Brain microvascular endothelial cell (primary cell): ENCODE measurements at places on chromosomes 3 and 15.

- peak; percentile 72 for DNase-seq
Measured at GRCh38 chr3:71129611-71130431, 453.7 kb downstream of the FOXP1 start.

DNA sequence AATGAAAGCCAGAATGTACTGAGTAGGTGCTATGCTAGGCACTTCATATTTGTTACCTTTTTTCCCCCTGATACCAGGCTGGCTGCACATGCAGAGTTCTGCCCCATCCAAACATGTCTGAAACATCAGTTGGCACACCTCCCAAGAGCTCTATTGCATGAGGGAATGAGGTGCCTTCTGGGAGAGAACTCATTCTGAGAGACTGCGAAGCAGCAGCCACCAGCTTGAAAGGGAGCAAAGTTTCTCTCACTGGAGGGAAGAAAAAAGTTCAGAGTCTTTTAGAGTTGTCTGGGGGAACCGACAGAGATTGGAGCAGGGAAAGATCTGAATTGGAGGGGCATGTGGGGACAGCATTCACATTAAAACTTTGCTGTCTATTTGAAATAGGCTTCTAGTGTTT is 84.1 kb downstream of the AGBL1 start:
- DNase-seq = no peak

GRCh38 chr3:58657036-58657520 is 9.5 kb downstream of the FAM3D start:
- DNase-seq = no peak

DNA sequence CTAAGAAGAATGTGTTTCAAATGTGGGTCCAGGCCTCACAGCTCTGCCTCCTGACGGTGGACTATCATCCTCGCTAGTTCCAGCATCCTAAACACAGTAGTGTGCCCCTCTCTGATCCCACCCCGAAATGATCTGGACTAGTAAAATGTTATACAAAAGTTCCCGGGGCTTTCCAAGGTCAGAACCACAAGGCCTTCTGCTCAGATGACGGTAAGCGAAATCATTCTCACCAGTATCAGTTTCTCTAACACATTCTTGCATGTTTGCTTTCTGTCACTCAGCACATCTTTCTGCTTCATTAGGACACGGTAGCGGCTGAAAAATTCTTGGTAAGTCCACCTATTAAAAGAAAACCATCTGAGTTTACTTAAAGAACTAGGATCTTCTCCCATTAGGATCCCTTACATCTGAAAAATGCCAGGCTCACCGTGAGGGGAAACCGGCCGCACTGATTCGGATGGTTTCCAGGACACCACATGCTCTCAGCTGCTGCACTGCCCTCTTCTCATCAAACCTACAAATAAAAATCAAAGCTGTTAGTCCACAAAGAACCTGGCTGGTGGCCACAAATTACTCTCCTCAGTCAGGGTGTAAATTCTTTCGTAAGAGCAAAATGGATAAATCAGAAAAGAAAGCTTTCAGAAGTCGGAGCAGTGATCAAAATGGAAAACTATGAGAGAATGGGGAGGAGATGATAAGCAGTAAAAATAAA is 83.9 kb upstream of the MYO5C start:
- DNase-seq = no peak

DNA sequence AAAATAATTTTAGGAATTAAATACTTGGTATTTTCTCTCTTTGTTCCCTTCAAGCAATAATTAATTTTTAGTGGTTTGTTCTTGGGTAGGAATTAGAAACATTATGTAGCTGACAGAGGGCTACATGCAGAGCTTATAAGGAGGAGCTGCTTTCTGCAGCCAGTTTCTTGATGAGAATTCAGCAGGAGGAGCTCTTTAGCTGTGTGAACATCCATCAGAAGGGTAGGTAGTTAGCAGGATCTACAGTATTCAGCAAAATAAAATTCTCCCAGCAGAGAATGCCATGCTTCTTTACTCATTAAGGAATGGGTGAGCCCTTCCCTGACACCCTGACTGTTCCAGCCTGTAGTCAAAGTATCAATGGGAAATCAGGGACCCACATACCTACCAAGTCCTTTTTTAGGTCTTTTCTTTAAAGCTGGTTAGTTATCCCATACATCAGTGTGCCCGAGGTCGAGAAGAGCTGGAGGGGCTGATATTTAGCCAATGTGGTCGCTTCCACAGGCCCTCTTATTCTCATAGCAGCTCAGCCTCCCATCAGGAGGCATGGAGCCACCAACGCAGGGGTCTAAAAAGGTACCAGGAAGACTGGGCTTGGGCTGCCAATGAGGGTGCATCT is 54.0 kb downstream of the KCNAB1 start:
- peak; percentile 39 for DNase-seq

- no peak for DNase-seq
Measured at GRCh38 chr3:49619649-49620048, 54.5 kb upstream of the APEH start.

GRCh38 chr15:55958349-55958748 is 35.1 kb downstream of the NEDD4 start:
- DNase-seq = no peak

DNA sequence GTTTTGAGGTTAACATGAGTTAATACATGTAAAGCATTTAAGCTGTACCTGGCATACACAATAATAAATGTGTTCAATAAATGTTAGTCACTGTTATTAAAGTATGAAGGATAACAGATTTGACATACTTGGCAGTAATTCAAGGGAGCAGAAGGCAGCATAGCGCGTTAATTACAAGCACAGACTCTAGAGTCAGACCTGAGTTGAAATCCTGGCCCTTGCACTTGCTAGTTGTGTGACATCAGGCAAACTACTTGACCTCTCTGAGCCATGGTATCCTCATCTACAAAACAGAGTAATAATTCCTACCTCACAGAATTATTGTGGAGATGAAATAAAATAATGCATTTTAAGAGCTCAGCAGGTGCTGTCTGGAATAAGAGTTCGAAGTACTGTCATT is 5.4 kb downstream of the IFT122 start:
- DNase-seq = no peak

DNA sequence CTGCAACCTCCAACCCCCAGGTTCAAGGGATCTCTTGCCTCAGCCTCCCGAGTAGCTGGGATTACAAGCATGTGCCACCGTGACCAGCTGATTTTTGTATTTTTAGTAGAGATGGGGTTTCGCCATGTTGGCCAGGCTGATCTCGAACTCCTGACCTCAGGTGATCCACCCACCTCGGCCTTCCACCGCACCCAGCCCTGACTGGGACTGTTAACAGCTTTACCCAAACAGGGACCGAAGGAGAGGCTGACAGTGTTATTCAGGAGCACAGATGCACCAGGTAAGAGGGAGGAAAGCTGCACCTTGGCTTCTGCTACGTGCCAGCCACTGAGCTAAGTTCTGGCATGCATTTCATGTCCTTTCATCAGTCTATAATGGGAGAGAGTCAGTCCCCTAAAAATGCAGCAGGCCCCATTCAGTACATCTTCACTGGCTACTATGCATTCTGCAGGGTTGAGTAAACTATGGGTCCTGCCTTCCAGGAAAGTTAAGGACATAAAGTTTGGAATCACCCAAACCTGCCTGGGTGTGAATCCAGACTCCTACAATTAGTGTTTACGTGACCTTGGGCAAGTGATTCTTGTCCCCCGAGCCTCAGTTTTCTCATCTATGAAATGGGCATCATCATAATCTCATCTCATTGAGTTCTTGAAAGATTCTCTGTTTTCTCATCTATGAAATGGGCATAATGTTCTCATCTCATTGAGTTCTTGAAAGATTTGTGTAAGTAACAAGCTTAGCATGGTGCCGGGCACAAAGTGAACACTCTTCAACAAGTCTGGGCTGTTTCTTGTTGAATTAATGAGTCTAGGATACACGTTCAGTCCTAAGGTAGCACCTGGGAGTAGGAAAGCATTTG is 82.2 kb downstream of the CPN2 start:
- DNase-seq = no peak

GRCh38 chr3:9525078-9525477 is 28.5 kb downstream of the LHFPL4 start:
- no peak for DNase-seq

DNA sequence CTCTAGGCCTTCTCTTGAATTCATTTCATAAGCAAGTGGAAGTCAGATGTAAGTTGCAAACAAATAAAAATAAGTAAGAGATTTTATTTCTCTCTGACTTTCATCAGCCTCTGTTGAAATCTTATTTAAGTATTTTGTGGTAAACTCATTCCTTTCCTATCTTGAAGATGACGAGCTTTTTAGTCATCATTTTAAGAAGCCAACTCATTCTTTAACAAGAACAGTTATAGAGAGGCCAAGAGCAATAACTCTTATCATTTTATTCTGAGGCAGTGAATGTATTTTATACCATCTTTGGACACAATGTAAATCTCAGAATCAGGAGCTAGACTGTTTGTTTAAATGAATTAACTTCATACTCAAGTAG is 147.5 kb upstream of the MBNL1 start:
- DNase-seq = no peak

- DNase-seq = no peak
Measured at GRCh38 chr15:80549191-80549590, 145.0 kb downstream of the ARNT2 start.

DNA sequence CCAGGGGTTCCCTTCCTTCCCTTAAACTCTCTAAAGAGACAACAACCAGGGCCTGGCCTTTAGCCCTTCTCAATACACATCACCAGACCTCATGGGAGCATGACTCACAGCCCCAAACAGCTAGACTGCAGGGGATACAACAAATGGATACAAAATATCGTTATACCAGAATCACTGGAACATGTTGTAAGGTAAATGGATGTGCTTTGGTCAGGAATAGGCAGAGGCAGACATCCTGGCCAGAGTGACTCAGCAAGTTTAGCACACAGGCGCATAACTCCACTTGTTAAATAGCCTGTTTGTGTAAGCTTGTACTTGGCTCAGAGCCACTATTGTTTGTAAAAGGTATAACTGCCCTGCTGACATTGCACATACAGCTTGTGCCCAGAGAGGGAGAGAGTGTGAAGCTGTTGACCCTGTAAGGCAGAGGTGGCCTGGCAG is 18.3 kb downstream of the TMED3 start:
- peak; percentile 72 for DNase-seq

GRCh38 chr15:92326236-92326635 is 67.4 kb upstream of the ST8SIA2 start:
- DNase-seq = no peak

- no peak for DNase-seq
Measured at GRCh38 chr3:38343797-38344594, 2.6 kb upstream of the XYLB start.

GRCh38 chr3:12662593-12663400 is 1.1 kb downstream of the RAF1 start:
- DNase-seq = no peak

DNA sequence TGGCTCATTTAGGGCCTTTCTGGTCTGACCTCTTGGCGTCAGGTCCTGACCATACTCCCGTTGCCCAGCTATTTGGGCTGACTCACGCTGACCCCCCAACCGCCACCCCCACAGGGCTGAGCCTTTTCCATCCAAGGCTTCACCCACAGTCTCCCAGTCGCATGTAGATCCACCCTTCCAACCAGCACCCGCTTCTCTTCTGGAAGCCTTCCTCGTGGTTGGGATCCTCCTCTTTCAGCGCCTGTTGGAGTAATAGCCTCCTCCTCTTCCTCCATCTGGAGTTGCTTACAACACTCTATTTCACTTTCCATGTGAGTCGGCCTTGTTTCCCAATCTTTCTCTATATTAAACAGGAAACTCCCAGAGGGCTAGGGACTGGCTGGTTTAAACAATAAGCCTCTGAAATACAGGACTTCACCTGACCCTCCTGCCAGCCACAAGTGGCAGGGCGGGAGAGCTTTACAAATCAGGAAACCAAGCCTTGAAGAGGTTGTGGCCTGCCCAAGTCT is 2.1 kb upstream of the ALAS1 start:
- no peak for DNase-seq

DNA sequence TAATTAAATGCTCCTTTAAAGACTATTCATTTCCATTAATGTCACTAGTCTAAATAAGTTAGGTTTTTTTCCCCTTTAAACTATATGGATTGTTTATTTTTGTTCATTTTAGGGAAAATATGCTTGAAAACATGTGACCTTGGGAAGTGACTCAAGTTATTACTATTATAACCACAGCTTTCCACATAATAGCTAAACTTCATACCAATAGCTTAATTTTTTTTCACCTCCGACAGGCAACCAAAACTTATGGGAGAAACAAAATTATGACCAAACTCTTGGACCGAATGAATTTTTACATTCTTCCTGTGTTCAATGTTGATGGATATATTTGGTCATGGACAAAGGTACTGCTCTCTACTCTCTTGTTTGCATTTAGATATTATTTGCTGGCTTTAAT is 16.2 kb downstream of the CPA3 start:
- DNase-seq = no peak

GRCh38 chr15:83053151-83053550 is 13.9 kb downstream of the BTBD1 start:
- DNase-seq = peak; percentile 44

GRCh38 chr15:41028853-41029252 is 75.6 kb downstream of the CHAC1 start:
- no peak for DNase-seq

DNA sequence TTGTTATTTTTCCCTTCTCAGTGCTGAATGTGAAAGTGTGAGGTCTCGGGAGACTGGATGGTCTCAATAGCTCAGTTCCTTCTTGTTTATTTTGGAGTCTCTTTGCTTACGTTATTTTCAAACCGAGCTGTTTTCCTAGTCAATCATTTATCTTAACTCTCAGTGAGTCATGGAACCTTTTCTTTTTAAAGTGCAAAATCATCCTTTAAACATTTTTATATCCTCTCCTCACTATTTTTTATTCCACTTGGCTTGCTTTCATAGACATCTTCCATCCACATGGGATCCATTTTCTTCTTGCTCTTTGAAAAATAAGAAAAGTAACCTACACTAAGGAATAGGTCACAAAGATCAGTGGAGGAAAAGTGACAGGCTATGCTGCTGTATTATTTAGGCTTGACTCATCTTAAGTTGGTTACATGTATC is 497.8 kb downstream of the NAALADL2 start:
- no peak for DNase-seq

GRCh38 chr15:61227950-61228936 is 859 bp downstream of the RORA start:
- DNase-seq = no peak

- no peak for DNase-seq
Measured at GRCh38 chr3:191320316-191320715, 8.9 kb upstream of the CCDC50 start.

GRCh38 chr3:8713901-8714759 is 19.5 kb upstream of the CAV3 start:
- no peak for DNase-seq

DNA sequence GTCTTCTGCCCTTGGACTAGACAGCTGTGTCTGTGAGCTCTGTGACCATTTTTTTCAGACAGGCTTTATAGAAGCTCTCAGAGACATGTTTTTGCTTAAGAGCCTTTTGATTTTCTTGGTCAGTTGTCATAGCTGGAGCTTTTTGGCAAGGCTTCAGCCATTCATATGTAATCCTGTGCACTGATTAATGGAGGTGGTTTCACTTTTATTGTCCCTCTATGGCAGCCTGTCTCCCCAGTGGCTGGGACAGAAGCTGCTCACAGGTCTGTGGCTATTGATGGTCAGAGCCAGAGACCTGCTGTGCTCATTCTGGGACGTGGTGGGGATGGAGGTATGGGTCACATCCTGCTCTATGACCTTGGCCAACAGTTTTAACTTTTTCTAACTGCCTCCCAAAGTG is 226.6 kb upstream of the LRRFIP2 start:
- DNase-seq = no peak
